Bronchial smooth muscle cell (primary cell): ENCODE measurements at places on chromosomes 5 and 9. TPM values are rescaled to one million over a fixed set of nuclear protein-coding genes. Genes with fewer than 3 reads are reported as not detected.

Gene FUT7
- total RNA-seq, result not detected in 2 replicates

Gene SH3GL2
- not detected in 2 replicates for total RNA-seq

Gene TSLP
- 2.5 and 15.9 TPM in 2 replicates for total RNA-seq

Gene STK32A
- total RNA-seq, result 0.09 and 0.32 TPM in 2 replicates

Gene PCDHGA6
- total RNA-seq, result 2.4 and 3.9 TPM in 2 replicates

Gene DOLPP1
- total RNA-seq, result 5.4 and 6.2 TPM in 2 replicates

Gene IL17B
- total RNA-seq, result not detected in 2 replicates

Gene FRMPD1
- not detected in 2 replicates for total RNA-seq

Gene SUSD3
- total RNA-seq, result 0.32 and 0.94 TPM in 2 replicates

Gene ARHGEF37
- total RNA-seq, result 1.3 and 1.8 TPM in 2 replicates

Gene CDH12
- total RNA-seq, result not detected in 2 replicates

Gene EQTN
- not detected in 2 replicates for total RNA-seq

Gene NRARP
- 0.09 and 0.16 TPM in 2 replicates for total RNA-seq

Gene SLC27A6
- total RNA-seq, result not detected in 2 replicates

Gene GLDC
- 0.09 and 0.16 TPM in 2 replicates for total RNA-seq

Gene TAF11L3
- not detected in 2 replicates for total RNA-seq

Gene RFESD
- 3.2 and 3.6 TPM in 2 replicates for total RNA-seq

Gene PHF19
- 15.9 and 17.3 TPM in 2 replicates for total RNA-seq

Gene TRIP13
- total RNA-seq, result 1.8 and 4.1 TPM in 2 replicates

Gene FAM221B
- not detected in 2 replicates for total RNA-seq

Gene GABRA6
- not detected in 2 replicates for total RNA-seq

Gene ARSI
- total RNA-seq, result 9.9 and 16.3 TPM in 2 replicates

Gene ASS1
- total RNA-seq, result 60.1 and 62.2 TPM in 2 replicates

Gene PCDHGC4
- total RNA-seq, result 3.2 and 3.3 TPM in 2 replicates

Gene IER5L
- 32.1 and 74.6 TPM in 2 replicates for total RNA-seq

Gene SOHLH1
- not detected in 2 replicates for total RNA-seq

Gene NKD2
- 0.16 and 4.0 TPM in 2 replicates for total RNA-seq

Gene ADAMTSL1
- 37.5 and 190 TPM in 2 replicates for total RNA-seq

Gene PDLIM7
- 45.0 and 63.5 TPM in 2 replicates for total RNA-seq

Gene TAF11L10
- total RNA-seq, result not detected in 2 replicates

Gene CAAP1
- 10.4 and 12.2 TPM in 2 replicates for total RNA-seq

Gene IFNA21
- total RNA-seq, result not detected in 2 replicates

Gene ORM1
- not detected in 2 replicates for total RNA-seq

Gene AGXT2
- total RNA-seq, result not detected in 2 replicates

Gene TMOD1
- 0.16 and 0.17 TPM in 2 replicates for total RNA-seq

Gene NUDT12
- 8.5 and 15.3 TPM in 2 replicates for total RNA-seq

Gene SLC34A1
- under 0.01 TPM in 1 of 2 replicates, not detected in the other for total RNA-seq

Gene SLC1A1
- total RNA-seq, result 4.8 and 8.5 TPM in 2 replicates

Gene EIF4E1B
- 0.26 TPM in 1 of 2 replicates, not detected in the other for total RNA-seq

Gene F12
- 0.34 and 0.63 TPM in 2 replicates for total RNA-seq

Gene WDR38
- not detected in 2 replicates for total RNA-seq

Gene TMEM174
- not detected in 2 replicates for total RNA-seq

Gene CATSPER3
- 0.16 and 0.17 TPM in 2 replicates for total RNA-seq

Gene SPINK14
- total RNA-seq, result not detected in 2 replicates

Gene MYMK
- total RNA-seq, result not detected in 2 replicates

Gene CD74
- 0.94 and 2.2 TPM in 2 replicates for total RNA-seq

Gene CLIC3
- total RNA-seq, result 6.8 and 8.2 TPM in 2 replicates

Gene ADAMTS6
- 37.8 and 49.9 TPM in 2 replicates for total RNA-seq

Gene SLC45A2
- under 0.01 TPM in 1 of 2 replicates, not detected in the other for total RNA-seq

Gene KCNIP1
- not detected in 2 replicates for total RNA-seq
